ENCODE measurements at places on chromosomes 1 and 21. TPM values are rescaled to one million over a fixed set of nuclear protein-coding genes. Genes with fewer than 3 reads are reported as not detected.

DNA sequence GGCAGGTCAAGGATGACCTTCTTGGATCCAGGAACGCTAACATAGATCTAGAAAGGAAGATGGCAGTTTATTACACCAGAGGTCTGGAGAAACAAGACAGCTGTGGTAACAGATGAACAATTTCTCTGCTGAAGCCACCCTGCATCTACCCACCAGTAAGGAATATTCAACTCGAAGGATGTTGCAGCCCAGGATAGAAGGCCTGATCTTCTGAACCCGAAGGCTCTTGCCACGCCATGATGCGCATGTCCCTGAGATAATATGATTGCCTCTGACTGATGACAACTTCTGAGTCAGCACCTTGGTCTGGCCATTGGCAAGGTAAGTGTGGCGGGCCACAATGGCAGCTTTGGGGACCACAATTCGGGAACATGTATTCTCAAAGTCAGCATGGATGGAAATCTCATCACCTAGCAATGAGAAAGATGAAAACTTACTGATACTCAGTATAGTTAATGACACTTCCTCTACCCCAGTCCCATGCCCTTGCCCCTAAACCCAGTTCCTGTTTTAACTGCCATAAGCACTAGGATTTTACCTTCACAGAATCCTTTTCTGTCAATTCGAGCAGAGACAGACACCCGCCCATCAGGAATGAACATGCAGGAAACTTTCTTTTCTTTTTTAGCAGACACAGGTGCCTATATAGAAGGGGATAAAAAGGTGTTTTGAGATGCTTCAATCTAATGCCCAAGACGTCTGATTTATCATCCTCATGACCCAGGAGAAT is 1.8 kb downstream of the TXNIP start:
- peak overlapping the region; percentile 96 for H3K4me3 ChIP-seq
- no peak for DNase-seq
- no peaks in the 10 kb centered on the region for H3K27me3 ChIP-seq
- peaks cover 13% of the 10 kb centered on the region for H3K36me3 ChIP-seq

GRCh38 chr1:118555638-118556037 is 370.6 kb upstream of the SPAG17 start:
- H3K36me3 ChIP-seq: no peaks in the 10 kb centered on the region
- no peak overlapping the region for H3K4me3 ChIP-seq
- H3K4me1 ChIP-seq: no peaks in the 10 kb centered on the region
- no peak for DNase-seq
- no peaks in the 10 kb centered on the region for H3K27me3 ChIP-seq

GRCh38 chr1:236103646-236104218 is 38.6 kb upstream of the GPR137B start:
- H3K36me3 ChIP-seq: no peaks in the 10 kb centered on the region
- peaks cover 9% of the 10 kb centered on the region for H3K4me1 ChIP-seq
- H3K27me3 ChIP-seq: peaks cover 6% of the 10 kb centered on the region
- H3K27ac ChIP-seq: no peak overlapping the region
- H3K4me3 ChIP-seq: no peak overlapping the region

GRCh38 chr21:16584756-16585155 is 855.0 kb downstream of the USP25 start:
- peaks cover 21% of the 10 kb centered on the region for H3K4me1 ChIP-seq
- no peak overlapping the region for H3K27ac ChIP-seq
- H3K4me3 ChIP-seq: no peak overlapping the region

DNA sequence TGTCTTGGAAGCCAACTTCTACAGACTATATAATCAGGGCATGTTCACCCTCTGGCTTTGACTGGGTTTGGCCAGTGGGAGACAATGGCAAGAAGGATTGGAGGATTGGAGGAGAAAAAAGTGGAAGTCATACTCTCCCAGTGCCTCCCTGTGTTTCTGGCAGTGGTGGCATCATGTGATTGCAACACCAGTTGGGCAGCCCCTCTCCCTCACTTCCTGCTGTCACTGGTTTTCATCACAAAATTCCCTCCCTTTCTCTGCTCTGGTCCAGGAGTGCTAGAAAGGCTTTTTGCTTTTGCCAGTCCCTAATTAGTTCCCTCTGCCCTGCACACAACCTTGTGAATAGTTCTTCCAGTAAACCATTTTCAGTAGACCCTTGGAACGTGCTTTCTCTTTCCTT is 3.7 kb upstream of the QSOX1 start:
- no peak overlapping the region for H3K4me3 ChIP-seq
- DNase-seq: no peak
- peak overlapping the region; percentile 49 for H3K27ac ChIP-seq

Gene ABCG1
- polyA plus RNA-seq: 3.6 TPM

Gene WNT9A
- polyA plus RNA-seq: 1.7 TPM
